ENCODE measurements at places on chromosomes 2 and 18. TPM values are rescaled to one million over a fixed set of nuclear protein-coding genes. Genes with fewer than 3 reads are reported as not detected.

DNA sequence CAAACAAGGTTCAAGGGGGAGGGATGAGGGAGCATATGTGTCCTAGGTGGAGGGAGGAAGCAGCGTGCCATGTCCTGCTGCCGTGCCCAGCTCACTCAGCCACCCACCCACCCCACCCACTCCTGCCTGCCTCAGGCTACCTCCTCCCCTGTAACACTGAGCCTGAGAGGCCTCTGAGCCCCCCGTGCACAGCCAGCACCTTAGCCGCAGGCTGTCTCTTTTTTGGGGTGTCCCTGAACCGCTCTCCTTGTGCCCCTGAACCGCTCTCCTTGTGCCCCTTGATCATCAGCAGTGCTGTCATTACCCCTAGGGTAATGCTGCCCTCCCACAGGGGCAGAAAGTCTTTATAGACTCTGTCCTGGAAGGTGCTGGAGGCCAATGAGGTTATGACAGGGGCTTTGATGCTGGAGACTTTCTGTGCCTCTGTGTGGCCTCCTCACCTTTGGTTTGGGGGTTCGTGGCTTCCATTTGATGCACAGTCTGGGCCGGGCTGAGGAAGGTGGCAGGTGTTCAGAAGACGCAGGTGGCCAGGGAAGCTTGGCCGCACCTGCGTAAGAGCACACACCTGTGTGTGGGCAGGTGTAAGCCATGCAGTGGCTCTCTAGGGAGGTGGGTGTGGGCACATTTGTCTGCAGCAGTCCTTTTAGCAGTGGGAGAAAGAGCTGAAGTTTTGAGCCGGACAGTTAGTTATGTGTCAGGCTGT, 140.0 kb downstream of the SEPTIN10 start:
- DNase-seq = no peak

GRCh38 chr2:106547164-106547903, 60.2 kb downstream of the CD8B2 start:
- no peak for DNase-seq

DNA sequence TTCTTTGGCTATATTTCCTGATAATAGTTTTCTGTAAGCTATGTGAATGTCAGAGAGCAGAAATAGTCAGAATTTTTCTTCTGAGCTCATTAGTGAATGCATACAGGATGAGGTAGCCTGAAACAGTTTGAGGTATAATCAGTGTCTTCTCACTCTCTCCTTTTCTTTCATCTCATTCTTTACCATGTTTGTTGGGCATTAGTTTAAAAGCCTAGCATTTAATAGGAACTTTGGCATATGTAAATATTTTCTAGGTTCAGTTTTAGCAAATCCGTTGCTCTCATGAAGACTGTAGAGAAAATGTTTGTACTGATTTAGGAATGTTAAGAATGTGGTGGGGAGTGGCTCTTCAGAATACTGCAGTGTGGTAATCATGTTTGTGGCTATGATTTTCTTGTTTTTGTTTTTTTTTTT, 119.4 kb downstream of the PARD3B start:
- peak; percentile 63 for DNase-seq

DNA sequence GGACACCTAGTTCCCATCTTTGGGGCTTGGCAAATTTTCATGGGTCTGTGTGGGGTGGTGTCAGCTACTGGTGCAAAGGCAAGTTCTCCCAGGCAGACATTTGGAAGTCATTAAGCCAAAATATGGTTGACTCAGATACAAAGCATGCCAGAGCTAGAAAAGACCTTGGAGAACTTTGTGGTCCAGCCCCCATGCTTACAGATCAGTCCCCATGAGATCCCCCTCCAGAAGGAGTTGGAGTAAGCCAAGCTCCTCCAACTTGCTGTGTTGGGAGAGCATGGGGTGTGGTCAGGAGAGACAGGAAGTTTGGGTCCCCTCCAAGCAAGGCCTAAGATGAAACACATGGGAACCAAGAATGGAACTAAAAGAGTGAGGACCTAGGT, 224.5 kb downstream of the CYP26B1 start:
- no peak for DNase-seq

- no peak for DNase-seq
Observed at GRCh38 chr18:49490246-49490762, 3.3 kb upstream of the C18orf32 start.

The MYL12A gene
- total RNA-seq = 321 TPM

The FKBP7 gene
- 7.7 TPM for total RNA-seq

The MARCO gene
- total RNA-seq = 20.3 TPM

The ZNF892 gene
- 7.0 TPM for total RNA-seq
